ENCODE measurements at places on chromosomes 13 and 19.
A peak's percentile ranks its signal among the peaks of the same experiment; 100 is the strongest.

- peak; percentile 85 for DNase-seq
Observed at GRCh38 chr19:1853295-1854038, 5.2 kb upstream of the REXO1 start.

DNA sequence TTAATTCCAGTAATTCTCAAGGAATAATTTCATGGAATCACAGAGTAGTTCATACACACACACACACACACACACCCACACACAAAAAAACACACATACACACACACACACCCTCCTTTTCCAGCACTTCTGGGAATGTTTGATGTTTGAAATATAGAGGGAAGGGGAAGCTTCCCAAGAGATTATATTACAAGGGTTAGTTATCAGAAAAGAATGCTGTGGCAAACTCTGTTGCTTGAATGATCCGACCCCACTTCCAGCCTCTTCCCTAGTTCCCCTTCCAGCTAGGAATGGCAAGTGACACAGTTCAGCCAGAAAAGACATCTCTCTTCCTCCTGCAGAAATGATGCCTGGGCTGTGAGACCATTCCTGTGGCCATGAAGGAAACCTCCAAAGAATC, 49.9 kb downstream of the KCTD12 start:
- no peak for DNase-seq

DNA sequence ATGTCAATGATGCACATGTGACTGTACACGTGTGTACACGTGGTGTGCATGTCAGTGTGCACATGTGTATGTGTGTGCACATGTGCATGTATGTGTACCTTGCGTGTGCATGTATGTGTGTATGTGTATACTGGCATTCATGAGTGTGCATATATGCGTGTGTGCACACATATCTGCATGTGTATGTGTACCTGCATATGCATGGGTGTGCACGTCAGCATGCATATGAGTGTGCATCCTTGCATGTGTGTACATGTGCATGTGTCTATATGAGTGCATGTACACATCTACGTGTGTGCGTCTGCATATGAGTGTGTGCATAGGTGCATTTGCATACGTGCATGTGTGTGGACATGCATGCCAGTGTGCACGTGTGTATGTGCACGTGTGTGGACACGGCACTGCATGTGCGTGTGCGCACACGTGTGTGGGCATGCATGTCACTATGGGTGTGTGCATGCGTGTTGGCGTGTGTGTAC, 48.5 kb downstream of the GADD45B start:
- no peak for DNase-seq

DNA sequence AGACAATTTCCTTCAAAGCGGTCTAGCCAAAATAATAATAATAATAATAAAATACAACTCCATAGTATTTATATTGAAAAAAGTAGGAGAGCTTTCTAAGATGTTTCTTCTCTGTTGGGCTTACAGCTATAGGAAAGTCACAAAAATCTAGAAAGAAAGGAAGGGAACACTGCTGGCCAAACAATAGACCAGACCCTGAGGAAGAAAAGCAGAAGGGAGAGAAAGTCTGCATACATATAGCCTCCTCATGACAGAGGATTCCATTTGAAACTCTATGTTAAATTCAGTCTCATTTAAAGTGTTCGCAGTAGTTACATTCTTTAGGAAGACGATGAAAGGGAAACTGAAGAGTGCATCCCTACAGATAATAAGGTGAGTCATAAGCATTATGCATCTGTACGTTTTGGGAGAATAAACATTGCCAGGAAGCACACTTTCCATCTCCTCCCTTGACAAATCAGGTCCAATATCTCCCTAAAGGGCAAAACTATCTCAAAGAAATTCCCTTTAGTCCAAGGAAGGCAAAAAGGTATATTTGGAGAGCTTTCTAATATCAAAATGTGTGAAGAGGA, 86.5 kb downstream of the PCDH9 start:
- no peak for DNase-seq

DNA sequence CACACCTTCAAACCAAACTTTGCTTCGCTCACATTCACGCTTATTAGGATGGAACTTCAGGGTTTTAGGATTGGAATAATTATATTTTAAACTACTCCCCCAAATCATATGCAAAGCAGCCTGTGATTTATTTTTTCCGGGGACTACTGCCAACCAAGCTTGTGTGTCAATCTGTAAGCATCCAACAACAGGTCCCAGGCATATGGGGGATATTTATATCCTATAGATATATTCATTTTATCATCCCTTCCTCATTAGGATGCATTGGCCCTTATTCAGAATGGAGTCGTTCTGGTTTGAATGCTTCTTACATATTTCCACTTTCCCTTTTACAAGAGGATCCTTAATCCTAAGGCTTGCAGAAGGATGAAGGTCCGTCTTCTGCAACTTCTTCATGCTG, 8.8 kb upstream of the C19orf84 start:
- DNase-seq: no peak

Measured in epithelial cell of esophagus (primary cell).